ENCODE measurements at places on chromosomes 3 and 15. TPM values are rescaled to one million over a fixed set of nuclear protein-coding genes. Genes with fewer than 3 reads are reported as not detected.

BCL2A1 gene
- not detected for total RNA-seq

TMEM40 gene
- not detected for total RNA-seq

IGF1R gene
- total RNA-seq: 42.2 TPM

DLEC1 gene
- not detected for total RNA-seq

OR4F15 gene
- not detected for total RNA-seq

FBXW12 gene
- total RNA-seq: not detected

NUP210 gene
- under 0.01 TPM for total RNA-seq

TMCO5A gene
- not detected for total RNA-seq

CELSR3 gene
- 1.7 TPM for total RNA-seq

All from fibroblast of villous mesenchyme (primary cell).